ENCODE measurements at places on chromosomes 12 and 14. TPM values are rescaled to one million over a fixed set of nuclear protein-coding genes. Genes with fewer than 3 reads are reported as not detected.

- no peaks in the 10 kb centered on the region for H3K4me1 ChIP-seq
- no peak overlapping the region for H3K27ac ChIP-seq
- DNase-seq = no peak
Measured at GRCh38 chr12:18979401-18980126, 150.0 kb upstream of the PLEKHA5 start.

- no peaks in the 10 kb centered on the region for H3K4me1 ChIP-seq
- no peak overlapping the region for H3K27ac ChIP-seq
- no peaks in the 10 kb centered on the region for H3K27me3 ChIP-seq
- no peak for DNase-seq
- peaks cover 12% of the 10 kb centered on the region for H3K36me3 ChIP-seq
Measured at GRCh38 chr14:64080452-64080851, 213.7 kb downstream of the ESR2 start.

DNA sequence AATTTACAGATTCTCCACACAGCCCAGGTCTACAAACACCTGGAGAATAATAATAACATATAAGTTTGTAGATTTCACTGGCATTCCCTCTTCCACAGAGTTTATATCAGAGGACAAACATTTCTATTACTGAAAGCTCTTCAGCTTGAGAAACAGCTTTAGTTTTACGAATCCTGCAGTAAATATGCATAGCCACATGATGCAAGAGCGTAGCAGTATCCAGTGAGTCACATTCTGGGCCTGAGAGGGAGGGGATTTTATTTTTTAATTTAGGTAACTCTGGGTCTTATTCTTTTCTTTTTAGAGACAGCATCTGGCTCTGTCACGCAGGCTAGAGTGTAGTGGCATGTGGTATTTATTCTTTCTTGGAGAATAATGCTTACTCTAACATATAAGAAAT lies 1002.8 kb downstream of the TRHDE start:
- H3K4me1 ChIP-seq = no peaks in the 10 kb centered on the region
- no peak overlapping the region for H3K27ac ChIP-seq
- DNase-seq = no peak
- H3K4me3 ChIP-seq = no peak overlapping the region
- no peaks in the 10 kb centered on the region for H3K36me3 ChIP-seq

DNA sequence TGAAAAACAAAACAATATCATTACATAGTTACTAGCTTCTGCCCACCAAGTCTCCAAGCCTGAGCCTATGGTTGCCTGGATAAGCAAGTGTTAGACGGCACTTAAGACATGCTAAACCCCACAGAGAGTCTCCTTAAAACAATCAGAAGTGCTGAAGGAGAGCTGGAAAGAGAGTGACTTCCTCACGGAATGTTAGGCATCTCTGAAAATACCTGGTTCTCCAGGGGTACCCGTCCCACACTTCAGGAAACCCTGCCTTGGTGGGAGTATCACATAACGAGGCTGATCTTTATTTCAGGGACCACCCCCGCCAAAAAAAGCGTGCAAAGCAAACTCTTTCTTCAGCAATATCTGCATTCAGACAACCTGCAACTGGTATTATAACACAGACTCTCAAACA lies 18.3 kb downstream of the LHX5 start:
- H3K4me3 ChIP-seq = no peak overlapping the region
- H3K36me3 ChIP-seq = no peaks in the 10 kb centered on the region
- DNase-seq = no peak
- H3K4me1 ChIP-seq = no peaks in the 10 kb centered on the region
- no peak overlapping the region for H3K27ac ChIP-seq

Gene TRIM9
- total RNA-seq = 1.1 TPM

DNA sequence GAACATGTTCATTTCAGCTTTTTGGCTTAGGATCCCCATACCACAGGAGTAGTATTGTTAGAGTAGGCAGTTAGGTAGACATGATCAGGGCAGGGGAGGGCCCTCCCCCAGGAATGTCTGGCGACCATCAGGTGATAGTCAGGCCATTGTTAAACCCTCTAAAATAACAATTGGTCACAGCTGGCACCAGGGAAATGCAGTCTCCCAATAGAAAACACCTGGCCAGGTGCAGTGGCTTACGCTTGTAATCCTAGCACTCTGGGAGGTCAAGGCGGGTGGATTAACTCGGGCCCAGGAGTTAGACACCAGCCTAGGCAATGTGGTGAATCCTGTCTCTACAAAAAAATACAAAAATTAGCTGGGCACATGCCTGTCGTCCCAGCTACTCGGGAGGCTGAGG lies 187.1 kb downstream of the MON2 start:
- no peak overlapping the region for H3K27ac ChIP-seq
- H3K36me3 ChIP-seq = no peaks in the 10 kb centered on the region
- no peak overlapping the region for H3K4me3 ChIP-seq
- H3K4me1 ChIP-seq = peaks cover 3% of the 10 kb centered on the region

Gene LDHB
- 2,461 TPM for total RNA-seq
